ENCODE measurements at places on chromosomes 11 and 22.

GRCh38 chr11:122486793-122487495 lies 168.6 kb upstream of the UBASH3B start:
- DNase-seq = no peak

- DNase-seq = no peak
Measured at GRCh38 chr11:67283481-67283963, 5.6 kb upstream of the ANKRD13D start.

GRCh38 chr11:13101644-13102512 lies 92.8 kb downstream of the RASSF10 start:
- no peak for DNase-seq

- DNase-seq = no peak
Measured at GRCh38 chr11:70872955-70873735, 379.2 kb downstream of the SHANK2 start.

DNA sequence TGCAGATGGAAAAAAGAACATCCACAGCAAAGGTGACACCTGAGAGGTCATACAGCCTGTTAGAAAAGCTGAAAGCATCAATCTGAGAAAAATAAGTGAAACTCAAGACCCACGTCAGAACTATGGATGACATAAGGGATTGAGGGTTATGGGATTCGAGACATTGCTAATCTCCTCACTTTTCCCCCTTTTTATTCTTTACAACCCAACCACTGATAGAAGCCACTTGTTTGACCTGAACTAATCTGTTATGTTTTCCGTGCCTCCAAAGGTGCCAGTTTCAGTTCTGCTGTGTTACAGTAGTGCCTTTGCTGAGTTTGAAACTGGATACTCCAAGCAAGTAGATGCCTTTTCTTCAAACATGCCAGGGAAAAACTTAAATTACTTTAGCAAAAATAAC lies 16.9 kb upstream of the SESN3 start:
- no peak for DNase-seq

DNA sequence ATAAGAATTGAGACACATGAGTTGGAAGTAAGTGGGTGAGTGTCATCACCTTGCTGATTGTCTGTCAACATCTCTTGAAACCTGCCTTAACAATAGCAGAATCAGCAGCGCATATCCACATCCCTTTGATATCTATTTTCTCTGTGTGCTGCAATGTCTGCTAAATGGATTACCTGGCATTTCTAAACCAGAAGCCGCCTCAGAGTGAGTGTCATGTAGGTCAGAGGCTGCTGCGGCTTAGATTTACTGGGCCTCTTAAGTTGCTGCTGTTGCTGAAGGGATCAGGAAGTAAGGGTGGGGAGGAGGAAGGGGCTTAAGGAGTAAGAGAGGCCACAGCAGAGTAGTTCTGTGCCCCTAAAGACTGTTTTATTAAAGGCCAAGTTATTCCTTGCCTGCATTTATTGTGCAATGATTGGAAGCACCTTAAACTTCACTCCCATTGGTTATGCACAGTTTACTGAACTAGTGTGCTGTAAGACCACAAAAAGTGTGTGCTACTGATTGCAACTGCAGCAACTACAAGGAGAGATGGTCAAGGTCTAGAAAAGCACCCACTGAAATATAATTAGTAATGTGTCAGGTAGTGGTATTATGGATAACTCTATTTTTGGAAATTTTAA lies 29.8 kb upstream of the TMEM41B start:
- DNase-seq = peak; percentile 6

Data from NCI-H510A (cell line).